ENCODE measurements at places on chromosomes 5 and 9.

DNA sequence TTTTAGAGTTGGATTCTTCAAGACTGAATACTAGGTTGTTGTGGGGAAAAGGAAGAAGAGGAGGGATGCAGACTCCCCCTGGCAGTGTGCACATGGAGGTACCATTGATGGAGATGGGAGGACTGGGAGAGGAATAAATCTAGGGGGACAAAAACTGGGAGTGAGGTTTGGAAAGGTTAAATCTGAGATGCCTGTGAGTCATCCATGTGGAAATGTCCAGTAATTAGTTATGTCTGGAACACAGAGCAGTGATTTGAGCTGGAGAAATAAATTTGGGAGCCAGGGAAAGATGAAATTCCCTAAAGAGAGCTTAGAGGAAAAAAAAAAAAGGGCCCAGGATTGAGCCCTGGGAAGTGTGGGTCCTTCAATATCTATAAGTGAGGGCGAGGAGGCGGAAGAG lies 8.0 kb upstream of the CCIN start:
- DNase-seq: peak; percentile 42

- DNase-seq: no peak
These were observed 307.5 kb downstream of the ZNF608 start for GRCh38 chr5:124438903-124439281.

DNA sequence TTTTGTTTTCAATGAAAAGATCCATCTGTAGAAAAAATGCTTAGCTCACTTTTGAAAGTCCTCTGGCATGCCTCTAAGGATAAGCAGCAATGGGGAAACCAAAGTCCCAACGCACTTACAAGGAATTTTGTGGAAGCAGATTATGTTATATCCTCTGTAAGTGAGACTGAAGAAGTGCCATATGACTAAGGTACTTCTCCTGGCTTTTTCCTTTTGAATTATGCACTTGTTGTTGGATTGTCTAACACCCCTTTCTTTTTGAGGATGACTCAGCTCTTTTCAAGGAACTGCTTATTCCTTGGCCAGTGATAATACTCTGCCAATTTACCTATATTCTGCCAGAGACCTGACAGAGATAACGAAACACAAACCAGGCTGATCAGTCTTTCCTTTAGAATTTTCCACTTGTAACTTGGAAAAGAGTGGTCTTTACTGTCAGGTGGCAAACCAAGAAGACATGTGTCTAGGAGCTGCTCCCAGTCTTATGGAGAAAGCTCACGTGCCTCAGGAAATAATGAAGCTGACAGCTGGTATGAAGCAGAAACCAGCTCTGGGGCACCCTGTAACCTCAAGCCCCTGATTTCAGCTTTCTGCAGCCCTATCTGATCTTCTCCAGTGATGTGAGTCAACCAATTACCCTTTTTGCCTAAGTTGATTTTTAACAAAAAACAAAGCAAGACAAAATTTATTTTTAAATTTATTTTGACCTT lies 290.8 kb upstream of the FBXL7 start:
- DNase-seq: no peak

DNA sequence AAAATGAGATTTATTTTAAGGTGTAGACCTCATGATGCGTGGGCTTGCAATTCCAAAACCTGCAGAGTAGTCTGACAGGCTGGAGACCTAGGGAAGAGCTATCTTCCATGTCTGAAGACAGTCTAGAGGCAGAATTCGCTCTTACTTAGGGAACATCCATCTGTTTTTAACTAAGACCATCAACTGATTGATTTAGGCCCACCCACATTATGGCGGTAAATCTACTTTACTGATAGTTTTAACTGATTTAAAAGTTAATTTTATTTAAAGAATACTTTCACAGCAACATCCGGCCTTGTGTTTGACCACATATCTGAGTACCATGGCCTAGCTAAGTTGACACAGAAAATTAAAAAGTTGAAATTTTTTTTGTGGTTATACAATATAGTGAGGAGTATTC lies 6.0 kb upstream of the ST8SIA4 start:
- no peak for DNase-seq

GRCh38 chr9:120403543-120403856 lies 176.5 kb downstream of the CDK5RAP2 start:
- DNase-seq: no peak

DNA sequence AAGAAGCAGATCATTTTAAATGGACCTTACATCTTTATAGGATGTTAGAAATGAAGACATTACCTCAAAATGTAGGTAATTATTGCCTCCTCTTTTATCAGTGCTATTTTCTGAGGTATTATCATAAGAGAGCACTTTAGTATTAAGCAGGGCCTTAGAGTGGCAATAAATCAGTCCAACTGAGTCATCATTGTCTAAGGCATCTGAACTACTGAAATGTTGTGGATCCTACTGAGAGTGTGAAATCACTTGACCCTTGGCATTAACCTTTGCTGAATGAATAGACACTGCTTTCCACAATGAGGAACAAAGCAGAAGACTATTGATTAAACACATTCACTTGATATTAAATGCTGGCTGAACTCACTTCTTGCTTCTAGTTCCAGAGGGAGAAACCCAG lies 224.6 kb upstream of the ARRDC3 start:
- DNase-seq: no peak
